ENCODE measurements at places on chromosomes 7 and 10. TPM values are rescaled to one million over a fixed set of nuclear protein-coding genes. Genes with fewer than 3 reads are reported as not detected.

GRCh38 chr10:130127364-130128061 is 8.7 kb upstream of the GLRX3 start:
- H3K27me3 ChIP-seq, result no peaks in the 10 kb centered on the region
- no peak overlapping the region for H3K27ac ChIP-seq
- no peaks in the 10 kb centered on the region for H3K36me3 ChIP-seq

DNA sequence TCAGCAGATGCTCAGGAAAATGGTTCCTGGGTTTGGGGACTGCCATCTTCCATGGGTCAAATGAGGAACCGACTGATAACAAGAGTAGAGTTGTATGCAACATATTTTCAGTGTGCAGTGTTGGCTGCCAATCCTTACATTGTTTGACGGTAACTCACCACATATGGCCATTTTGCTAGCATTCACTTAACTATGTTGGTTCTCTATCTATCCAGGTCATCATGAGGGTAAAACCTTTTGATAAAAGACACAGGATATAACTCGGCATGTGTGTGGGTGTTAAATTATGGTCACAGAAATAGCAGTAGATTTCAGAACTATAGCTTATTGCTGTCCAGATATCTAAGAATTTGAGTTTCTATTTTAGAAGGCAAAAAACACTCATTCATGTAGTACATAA is 140.7 kb upstream of the AOAH start:
- no peaks in the 10 kb centered on the region for H3K27me3 ChIP-seq
- no peaks in the 10 kb centered on the region for H3K4me1 ChIP-seq
- H3K27ac ChIP-seq, result no peak overlapping the region
- DNase-seq, result no peak

- no peak for DNase-seq
- H3K36me3 ChIP-seq, result no peaks in the 10 kb centered on the region
- H3K4me3 ChIP-seq, result no peak overlapping the region
- H3K27ac ChIP-seq, result no peak overlapping the region
- no peaks in the 10 kb centered on the region for H3K4me1 ChIP-seq
Measured at GRCh38 chr10:57333880-57334279, 933.8 kb downstream of the IPMK start.

DNA sequence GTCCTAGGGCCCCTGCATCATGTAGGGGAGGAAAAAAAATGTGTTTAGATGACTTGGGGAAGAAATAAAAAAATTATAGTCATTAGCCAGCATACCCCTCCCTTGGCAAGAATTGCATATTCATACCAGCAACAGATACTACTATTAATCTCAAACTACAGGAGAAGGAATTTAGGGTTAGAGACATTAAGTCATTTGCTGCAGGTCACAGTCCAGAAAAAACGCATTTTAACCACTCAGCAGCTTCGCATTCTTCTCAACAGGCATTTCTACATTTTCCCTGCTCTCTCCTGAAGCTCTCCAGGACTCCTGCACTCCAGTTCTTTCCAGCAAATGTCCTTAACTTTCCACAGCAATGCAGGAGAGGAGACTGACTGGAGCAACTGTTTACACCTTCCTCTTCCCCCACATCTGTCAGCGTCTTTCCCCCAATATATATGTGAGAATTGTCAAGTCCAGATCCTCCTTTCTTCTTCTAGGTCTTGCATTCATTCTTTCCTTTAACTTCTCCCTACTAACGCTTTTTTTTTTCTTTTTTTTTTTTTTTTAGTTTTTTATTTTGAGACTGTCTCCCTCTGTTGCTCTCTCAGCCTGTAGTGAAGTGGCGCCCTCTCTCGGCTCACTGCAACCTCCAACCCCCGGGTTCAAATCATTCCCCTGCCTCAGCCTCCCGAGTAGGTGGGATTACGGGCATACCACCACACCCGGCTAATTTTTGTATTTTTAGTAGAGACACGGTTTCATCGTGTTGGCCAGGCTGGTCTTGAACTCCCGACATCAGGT is 35.6 kb downstream of the PRPS1L1 start:
- no peaks in the 10 kb centered on the region for H3K27me3 ChIP-seq
- H3K27ac ChIP-seq, result no peak overlapping the region
- H3K4me1 ChIP-seq, result peaks cover 3% of the 10 kb centered on the region
- no peak for DNase-seq

GRCh38 chr10:72261784-72262404 is 11.8 kb upstream of the DDIT4 start:
- peaks cover 53% of the 10 kb centered on the region for H3K4me1 ChIP-seq
- no peaks in the 10 kb centered on the region for H3K27me3 ChIP-seq
- H3K36me3 ChIP-seq, result no peaks in the 10 kb centered on the region
- H3K27ac ChIP-seq, result peak overlapping the region; percentile 94

DNA sequence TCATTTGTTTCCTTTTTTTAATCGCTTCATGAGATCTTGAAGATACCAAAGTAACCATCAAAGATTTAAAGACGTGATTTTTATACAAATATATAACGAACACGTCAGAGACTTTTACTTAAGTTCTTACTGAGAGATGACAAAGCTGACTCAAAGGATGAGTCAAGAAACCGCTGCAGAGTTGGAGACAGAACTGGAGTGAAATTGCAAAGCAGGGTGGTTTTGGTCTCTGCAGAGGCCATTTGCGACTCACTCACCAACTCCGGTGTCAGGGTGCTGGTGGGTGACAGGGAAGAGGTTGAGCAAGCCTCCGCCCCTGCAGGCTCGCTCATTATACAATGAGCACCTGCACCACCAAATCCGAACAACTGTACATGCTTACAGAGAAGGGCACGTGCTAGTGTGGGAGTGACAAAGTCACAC is 75.2 kb downstream of the DNAJB6 start:
- H3K27ac ChIP-seq, result no peak overlapping the region
- H3K4me3 ChIP-seq, result no peak overlapping the region
- no peaks in the 10 kb centered on the region for H3K27me3 ChIP-seq
- DNase-seq, result no peak
- no peaks in the 10 kb centered on the region for H3K4me1 ChIP-seq

DNA sequence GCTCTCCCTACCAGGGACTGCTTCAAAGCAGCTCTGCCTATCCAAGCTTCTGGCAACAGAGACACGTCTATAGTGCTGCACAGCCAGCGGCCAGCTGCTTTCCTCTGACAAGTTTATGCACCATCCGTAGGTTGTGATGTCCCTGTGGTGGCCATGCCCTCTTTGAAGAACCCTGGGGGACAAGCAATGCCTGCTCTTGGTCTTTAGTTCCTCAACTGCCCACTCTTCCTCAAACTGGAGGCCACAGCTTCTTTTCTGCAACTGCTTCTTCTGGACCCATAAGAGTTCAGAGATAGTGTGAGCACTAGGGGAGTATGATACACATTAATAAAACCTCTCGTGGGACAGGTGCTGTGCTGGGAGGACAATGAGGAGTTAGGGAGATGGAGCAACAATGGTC is 164.9 kb downstream of the ELMO1 start:
- no peak for DNase-seq
- no peak overlapping the region for H3K4me3 ChIP-seq
- no peaks in the 10 kb centered on the region for H3K4me1 ChIP-seq
- H3K27me3 ChIP-seq, result no peaks in the 10 kb centered on the region
- no peak overlapping the region for H3K27ac ChIP-seq

STX1A gene
- 37.9 TPM for polyA plus RNA-seq

GRCh38 chr7:80439894-80440821 is 71.7 kb downstream of the GNAT3 start:
- no peak for DNase-seq
- H3K36me3 ChIP-seq, result no peaks in the 10 kb centered on the region
- H3K4me3 ChIP-seq, result no peak overlapping the region
- no peaks in the 10 kb centered on the region for H3K27me3 ChIP-seq
- H3K27ac ChIP-seq, result no peak overlapping the region
- H3K4me1 ChIP-seq, result no peaks in the 10 kb centered on the region

DNA sequence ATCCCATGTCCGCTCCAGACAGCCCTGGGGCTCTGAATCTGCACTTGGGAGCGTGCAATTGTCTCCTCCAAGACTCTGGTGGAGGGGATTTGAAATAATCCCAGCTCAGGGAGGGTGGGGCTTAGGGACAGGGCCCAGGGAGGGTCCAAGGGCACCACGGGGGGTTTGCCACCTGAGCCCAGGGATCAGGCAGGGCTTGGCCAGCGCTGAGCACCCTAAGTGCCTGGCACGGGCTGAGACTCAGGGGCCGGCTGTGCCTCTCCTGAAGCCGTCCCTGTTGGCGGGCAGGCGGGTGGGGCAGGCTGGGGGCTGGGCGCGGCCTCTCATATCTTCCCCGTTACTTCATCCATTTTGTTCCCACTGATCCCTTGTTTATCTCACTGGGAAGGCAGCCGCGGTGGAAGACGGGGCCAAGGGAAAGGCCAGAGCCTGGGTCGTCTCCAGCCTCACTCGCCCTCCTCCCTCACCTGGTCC is 41.8 kb upstream of the ELN start:
- no peaks in the 10 kb centered on the region for H3K36me3 ChIP-seq
- no peak overlapping the region for H3K27ac ChIP-seq
- H3K27me3 ChIP-seq, result no peaks in the 10 kb centered on the region
- H3K4me1 ChIP-seq, result no peaks in the 10 kb centered on the region
- no peak for DNase-seq

DNA sequence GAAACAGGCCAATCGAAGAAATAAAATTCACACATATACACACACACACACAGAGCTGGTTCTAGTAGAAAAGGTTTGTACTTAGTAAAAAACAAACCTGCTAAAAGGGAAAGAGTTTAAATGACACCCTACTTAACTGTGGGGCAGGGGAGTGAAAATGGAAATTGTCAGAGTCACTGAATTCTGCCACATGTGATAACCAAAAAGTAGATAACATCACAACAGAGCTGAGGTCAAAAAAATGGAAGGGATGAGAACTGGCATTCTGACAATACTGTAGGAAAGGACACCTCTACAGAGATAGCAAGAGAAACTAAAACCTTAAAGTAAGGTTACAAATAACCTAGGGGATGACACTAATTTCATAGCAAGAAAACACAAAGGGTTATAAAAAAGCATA is 74.6 kb downstream of the CACUL1 start:
- no peak for DNase-seq
- H3K27ac ChIP-seq, result no peak overlapping the region
- no peak overlapping the region for H3K4me3 ChIP-seq
- H3K4me1 ChIP-seq, result no peaks in the 10 kb centered on the region

Measured in keratinocyte (primary cell).